Karpas-422 (cell line): ENCODE measurements at places on chromosomes 2 and 18. TPM values are rescaled to one million over a fixed set of nuclear protein-coding genes. Genes with fewer than 3 reads are reported as not detected.

- no peaks in the 10 kb centered on the region for H3K27me3 ChIP-seq
- peak; percentile 94 for DNase-seq
- peaks cover 55% of the 10 kb centered on the region for H3K4me1 ChIP-seq
- no peak overlapping the region for H3K4me3 ChIP-seq
These were observed 128.6 kb upstream of the NYAP2 start for GRCh38 chr2:225270861-225271260.

DNA sequence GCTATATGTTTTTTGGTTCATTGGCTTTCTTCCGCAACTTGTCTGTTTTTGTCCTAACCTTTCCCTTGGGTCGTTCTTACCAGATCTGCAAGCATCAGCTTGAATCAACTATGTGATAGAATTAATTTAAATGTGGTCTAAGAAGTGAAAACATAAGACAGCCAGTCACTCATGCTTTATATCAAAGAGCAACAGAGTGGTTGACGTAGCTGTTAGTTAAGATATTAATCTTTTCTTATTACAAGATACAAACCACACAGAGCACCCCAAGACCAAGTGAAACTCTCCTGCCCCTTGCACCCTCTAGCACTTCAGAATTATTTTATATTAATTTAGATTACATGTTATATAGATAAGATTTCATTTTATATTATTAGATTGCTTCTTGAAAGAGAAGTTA is 15.2 kb downstream of the IL18RAP start:
- no peak for DNase-seq
- H3K4me3 ChIP-seq, result no peak overlapping the region

- no peaks in the 10 kb centered on the region for H3K36me3 ChIP-seq
- H3K4me3 ChIP-seq, result no peak overlapping the region
- H3K27me3 ChIP-seq, result no peaks in the 10 kb centered on the region
- no peak for DNase-seq
- peaks cover 8% of the 10 kb centered on the region for H3K4me1 ChIP-seq
These were observed 106.4 kb upstream of the RBBP8 start for GRCh38 chr18:22826726-22827125.

DNA sequence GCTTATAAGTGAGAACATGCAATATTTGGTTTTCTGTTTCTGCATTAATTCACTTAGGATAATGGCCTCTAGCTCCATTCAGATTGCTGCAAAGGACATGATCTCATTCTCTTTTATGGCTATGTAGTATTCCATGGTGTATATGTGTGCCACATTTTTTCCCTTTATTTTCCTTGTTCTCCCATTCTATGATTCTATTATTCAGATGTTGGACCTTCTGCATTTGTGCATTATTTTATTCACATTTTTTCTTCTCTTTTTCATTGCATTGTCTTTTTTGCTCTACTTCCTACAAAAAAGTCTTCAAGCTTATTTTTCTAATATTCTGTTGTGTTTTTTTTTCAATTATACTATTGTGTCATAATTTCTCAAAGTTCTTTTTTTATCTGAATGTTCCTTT is 11.1 kb upstream of the ANTXR1 start:
- H3K27ac ChIP-seq, result no peak overlapping the region
- DNase-seq, result no peak
- peaks cover 9% of the 10 kb centered on the region for H3K4me1 ChIP-seq
- H3K36me3 ChIP-seq, result no peaks in the 10 kb centered on the region
- no peaks in the 10 kb centered on the region; the same call in 1 of the 2 replicates for H3K27me3 ChIP-seq
- H3K4me3 ChIP-seq, result no peak overlapping the region

GRCh38 chr2:43302182-43302960 is 76.0 kb upstream of the ZFP36L2 start:
- no peaks in the 10 kb centered on the region for H3K27me3 ChIP-seq
- H3K4me1 ChIP-seq, result no peaks in the 10 kb centered on the region
- H3K4me3 ChIP-seq, result no peak overlapping the region
- no peak for DNase-seq
- H3K27ac ChIP-seq, result no peak overlapping the region
- no peaks in the 10 kb centered on the region for H3K36me3 ChIP-seq

DNA sequence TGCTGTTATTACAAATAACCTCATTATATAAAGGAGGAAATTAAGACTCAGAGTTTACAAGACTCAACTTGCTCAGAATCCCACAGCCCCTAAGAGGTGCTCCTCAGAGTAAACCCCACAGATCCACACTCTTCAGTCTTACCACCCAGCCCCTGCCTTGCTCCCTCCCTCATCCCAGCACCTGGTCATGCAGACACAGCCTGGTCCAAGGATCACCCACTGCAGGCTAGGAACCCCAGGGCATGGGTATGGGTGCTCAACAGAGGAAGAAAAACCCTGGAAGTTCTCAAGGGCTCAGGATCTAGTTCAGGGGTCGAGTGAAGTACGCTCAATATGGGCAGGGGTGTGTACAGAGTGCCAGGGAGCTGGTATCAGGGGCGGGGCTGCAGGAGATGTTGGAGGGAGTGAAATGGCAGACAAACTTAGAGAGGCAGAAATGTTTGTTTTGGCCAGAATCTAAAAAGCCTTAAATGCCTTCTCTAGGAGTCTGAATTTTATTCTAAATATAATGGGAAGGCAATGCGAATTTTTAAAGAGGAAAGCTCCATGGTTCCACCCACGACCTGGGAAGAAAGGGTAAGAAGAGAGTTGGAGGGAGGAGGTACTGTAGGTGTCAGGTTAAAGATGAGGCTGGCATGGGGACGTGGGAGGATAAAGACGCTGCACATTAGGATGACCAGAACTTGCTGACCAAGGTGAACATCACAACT is 79.1 kb upstream of the MGAT4A start:
- H3K4me1 ChIP-seq, result no peaks in the 10 kb centered on the region
- H3K36me3 ChIP-seq, result no peaks in the 10 kb centered on the region
- H3K27me3 ChIP-seq, result 0 out of 2 replicates have a peak, but pooled peaks cover 2% of the 10 kb centered on the region
- no peak overlapping the region for H3K27ac ChIP-seq
- no peak for DNase-seq

DNA sequence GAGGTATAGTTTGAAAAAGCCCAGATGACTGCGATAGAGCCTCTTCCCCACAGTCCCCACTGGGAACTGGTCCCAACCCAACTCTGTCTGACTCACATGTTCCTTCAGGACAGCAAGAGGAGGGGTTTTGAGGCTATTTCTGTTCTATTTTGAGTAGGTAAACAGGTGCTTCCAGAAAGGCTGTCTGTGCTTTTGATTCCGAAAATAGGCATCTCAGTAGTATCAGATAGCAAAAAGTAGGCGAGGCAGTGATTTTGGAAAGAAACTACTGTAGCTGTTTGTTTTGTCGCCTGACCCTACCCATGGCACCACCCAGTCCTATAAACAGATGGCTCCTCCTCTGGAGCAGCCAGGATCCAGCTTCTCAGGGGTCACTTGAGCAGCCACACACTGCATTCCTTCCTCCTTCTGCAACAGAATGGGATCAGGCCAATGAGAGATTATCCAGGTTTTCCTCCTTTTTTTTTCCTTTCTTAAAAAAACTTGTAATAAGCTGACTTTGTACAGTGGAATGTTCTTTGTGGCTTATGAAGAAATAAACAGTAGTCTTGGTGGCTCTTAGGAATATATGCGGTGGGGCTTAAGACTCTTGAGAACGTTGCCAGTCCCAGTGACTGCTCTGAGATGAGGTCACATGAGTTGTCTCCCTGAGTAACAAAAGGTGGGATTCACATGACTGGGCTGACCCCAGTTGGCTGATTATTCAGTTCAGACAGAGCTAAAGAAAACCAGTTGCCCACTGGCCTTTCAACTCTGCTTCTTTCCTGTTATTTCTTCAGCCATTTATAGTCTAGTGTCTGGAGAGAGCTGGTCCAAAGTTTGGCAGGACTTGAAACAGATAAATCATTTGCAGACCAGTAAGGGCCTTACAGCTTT is 98.6 kb downstream of the KCNS3 start:
- H3K27me3 ChIP-seq, result no peaks in the 10 kb centered on the region
- DNase-seq, result no peak
- H3K4me3 ChIP-seq, result no peak overlapping the region

DNA sequence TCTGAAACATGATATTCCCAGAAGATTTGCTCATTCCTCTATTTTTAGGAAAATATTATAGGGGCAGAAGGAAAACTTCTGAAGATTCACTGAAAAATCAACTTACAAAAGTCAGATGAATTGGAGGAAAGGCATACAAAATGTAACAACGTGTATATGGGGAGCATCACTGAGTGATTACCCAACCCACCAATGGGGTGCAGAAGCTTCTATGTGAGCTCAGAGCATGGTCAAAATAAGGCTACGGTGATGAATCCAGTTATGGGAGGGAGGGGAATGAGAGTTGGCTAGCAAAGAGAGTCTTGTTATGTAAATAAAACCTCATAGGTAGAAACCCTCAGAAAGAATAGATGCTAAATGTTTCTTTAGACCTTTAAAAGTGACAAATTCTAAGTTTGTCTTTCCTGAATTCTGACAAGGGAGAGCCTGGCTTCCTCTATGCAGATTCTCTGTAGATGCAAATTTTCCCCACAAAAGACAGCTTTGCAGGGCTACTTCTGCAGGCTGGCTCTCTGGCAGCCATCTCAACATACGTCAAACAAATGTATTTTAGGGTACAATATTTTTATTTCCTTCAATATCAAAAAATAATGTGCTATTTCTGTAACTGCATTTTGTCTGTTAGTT is 171.4 kb upstream of the NDUFV2 start:
- H3K36me3 ChIP-seq, result no peaks in the 10 kb centered on the region
- no peak for DNase-seq
- no peak overlapping the region for H3K4me3 ChIP-seq
- H3K27me3 ChIP-seq, result peaks cover 3% of the 10 kb centered on the region; the same call in 1 of the 2 replicates

GRCh38 chr2:107222466-107222865 is 336.5 kb upstream of the ST6GAL2 start:
- no peak overlapping the region for H3K4me3 ChIP-seq
- DNase-seq, result no peak
- H3K27me3 ChIP-seq, result peaks cover 3% of the 10 kb centered on the region; the same call in 1 of the 2 replicates
- peaks cover 13% of the 10 kb centered on the region; the same call in 1 of the 2 replicates for H3K4me1 ChIP-seq
- H3K27ac ChIP-seq, result no peak overlapping the region
- peaks cover 2% of the 10 kb centered on the region; the same call in 1 of the 2 replicates for H3K36me3 ChIP-seq

DNA sequence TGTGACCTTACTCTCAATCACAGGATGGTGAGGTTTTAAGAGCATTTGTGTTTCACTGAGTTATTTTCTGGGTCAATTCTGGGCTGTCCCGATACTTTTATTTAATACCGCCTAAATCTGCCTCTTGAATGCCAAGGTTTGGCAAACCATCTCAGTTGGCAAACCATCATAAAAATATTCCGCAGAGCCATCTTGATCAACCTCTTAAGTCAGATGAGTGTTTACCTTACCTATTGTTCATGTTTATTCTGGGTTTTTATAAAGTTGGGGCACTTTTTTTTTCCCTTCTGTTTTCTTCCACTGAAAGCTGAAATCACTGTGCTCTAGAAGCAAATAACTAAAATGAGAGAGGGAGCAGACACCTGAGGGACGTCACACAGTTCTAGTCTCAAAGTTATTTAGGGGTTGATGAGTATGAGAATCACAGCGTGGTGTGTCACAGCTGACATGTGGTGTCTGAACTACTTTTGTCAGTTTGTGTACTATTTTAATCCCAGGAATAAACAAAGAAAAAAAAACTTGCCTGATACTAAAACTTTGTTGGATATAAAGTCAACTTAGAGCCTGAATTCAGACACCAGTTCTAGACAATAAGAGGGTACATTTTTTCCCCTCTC is 48.6 kb downstream of the ETAA1 start:
- H3K27me3 ChIP-seq, result no peaks in the 10 kb centered on the region
- H3K36me3 ChIP-seq, result no peaks in the 10 kb centered on the region
- no peak overlapping the region for H3K4me3 ChIP-seq
- peaks cover 6% of the 10 kb centered on the region for H3K4me1 ChIP-seq

DNA sequence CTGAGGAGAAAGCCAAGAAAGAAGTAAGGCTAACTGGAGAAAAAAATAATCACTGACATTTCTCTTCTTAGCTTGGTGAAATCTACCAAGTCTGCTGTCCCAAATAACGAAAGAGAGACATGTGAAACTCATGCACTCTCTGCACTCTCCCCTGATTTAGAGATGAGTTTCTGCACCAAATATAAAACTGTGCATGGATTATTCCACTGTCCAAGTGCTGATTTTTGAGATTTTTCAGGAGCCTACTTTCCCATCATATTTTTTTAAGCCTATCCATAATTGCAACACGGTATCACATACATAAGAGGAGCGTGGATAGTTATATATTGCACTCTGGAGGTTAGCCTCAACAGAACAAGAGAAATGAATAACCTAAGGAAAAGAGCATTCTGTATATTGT is 10.0 kb upstream of the RIT2 start:
- H3K36me3 ChIP-seq, result no peaks in the 10 kb centered on the region
- H3K4me3 ChIP-seq, result no peak overlapping the region
- H3K27me3 ChIP-seq, result no peaks in the 10 kb centered on the region
- DNase-seq, result no peak
- no peak overlapping the region for H3K27ac ChIP-seq

GRCh38 chr2:111186933-111187332 is 66.2 kb downstream of the BCL2L11 start:
- peaks cover 3% of the 10 kb centered on the region; the same call in 1 of the 2 replicates for H3K4me1 ChIP-seq
- no peaks in the 10 kb centered on the region for H3K36me3 ChIP-seq
- H3K27me3 ChIP-seq, result no peaks in the 10 kb centered on the region
- no peak overlapping the region for H3K4me3 ChIP-seq
- no peak for DNase-seq
- H3K27ac ChIP-seq, result no peak overlapping the region

DNA sequence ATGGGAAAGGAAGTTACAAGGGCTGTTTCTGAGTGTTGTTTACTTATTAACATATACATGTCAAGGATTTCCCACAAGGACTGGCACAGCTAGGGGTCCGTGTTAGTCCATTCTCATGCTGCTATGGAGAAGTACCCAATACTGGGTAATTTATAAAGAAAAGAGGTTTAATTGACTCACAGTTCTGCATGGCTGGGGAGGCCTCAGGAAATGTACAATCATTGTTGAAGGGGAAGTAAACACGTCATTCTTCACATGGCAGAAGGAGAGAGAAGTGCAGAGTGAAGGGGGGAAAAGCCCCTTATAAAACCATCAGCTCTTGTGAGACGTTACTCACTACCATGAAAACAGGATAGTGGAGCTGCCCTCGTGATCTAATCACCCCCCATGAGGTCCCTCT is 128.9 kb upstream of the CELF4 start:
- no peak overlapping the region for H3K4me3 ChIP-seq
- no peaks in the 10 kb centered on the region for H3K36me3 ChIP-seq
- H3K27me3 ChIP-seq, result no peaks in the 10 kb centered on the region
- no peak overlapping the region for H3K27ac ChIP-seq
- H3K4me1 ChIP-seq, result no peaks in the 10 kb centered on the region

DNA sequence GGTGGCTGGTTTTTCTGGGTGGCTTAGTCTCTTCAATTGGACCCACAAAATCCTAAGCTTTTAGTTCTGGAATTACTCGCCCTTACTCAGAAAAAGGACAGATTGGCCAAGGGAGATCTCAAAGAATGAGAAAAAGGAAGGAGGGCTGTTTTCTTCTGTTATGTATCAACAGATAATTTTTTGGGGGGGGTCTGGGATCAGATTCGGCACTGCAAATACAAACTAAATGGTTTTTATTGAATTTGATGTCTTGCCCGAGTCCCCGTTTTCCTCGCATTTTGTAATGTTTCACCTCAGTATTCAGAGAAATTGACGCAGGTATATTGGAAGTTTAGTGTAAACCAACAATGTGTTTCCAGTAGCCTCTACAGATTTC is 762 bp downstream of the YIPF4 start:
- peaks cover 19% of the 10 kb centered on the region for H3K36me3 ChIP-seq
- no peaks in the 10 kb centered on the region for H3K27me3 ChIP-seq
- H3K4me3 ChIP-seq, result peak overlapping the region; percentile 95
- H3K27ac ChIP-seq, result peak overlapping the region; percentile 62

Gene GPD2
- not detected in 2 replicates for total RNA-seq

Gene ELOA2
- total RNA-seq, result not detected in 2 replicates

Gene HDHD2
- total RNA-seq, result 39.2 and 42.9 TPM in 2 replicates
